HL-60 (cell line): ENCODE measurements at places on chromosomes 13 and 19.
A peak's percentile ranks its signal among the peaks of the same experiment; 100 is the strongest.

GRCh38 chr13:97883396-97883795, 70.1 kb upstream of the IPO5 start:
- no peak for DNase-seq

- DNase-seq, result peak; percentile 50
Measured at GRCh38 chr13:27960362-27961226, 8.5 kb downstream of the CDX2 start.

DNA sequence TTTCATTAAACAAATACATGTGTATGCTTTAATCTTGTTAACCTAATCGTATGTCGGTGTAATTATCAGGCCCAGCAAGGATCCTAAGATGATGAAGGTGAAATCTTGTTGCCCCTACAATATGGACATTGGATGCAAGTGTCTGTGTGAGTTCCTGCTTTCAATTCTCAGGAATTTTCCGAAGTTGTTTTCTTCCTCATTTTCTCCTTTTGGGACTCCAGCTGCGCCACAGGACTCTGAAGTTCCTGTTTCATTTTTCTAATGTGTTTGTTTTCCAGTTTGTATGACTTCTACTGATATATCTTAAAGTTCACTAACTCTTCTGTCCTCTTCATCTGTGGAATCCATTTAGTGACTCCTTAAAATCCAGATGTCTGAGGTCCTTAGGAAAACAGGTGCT, 11.9 kb upstream of the OR7D2 start:
- no peak for DNase-seq

GRCh38 chr13:101398920-101399319, 17.4 kb downstream of the NALCN start:
- DNase-seq, result no peak

- no peak for DNase-seq
Measured at GRCh38 chr13:23963947-23964346, 66.6 kb upstream of the C1QTNF9B start.

DNA sequence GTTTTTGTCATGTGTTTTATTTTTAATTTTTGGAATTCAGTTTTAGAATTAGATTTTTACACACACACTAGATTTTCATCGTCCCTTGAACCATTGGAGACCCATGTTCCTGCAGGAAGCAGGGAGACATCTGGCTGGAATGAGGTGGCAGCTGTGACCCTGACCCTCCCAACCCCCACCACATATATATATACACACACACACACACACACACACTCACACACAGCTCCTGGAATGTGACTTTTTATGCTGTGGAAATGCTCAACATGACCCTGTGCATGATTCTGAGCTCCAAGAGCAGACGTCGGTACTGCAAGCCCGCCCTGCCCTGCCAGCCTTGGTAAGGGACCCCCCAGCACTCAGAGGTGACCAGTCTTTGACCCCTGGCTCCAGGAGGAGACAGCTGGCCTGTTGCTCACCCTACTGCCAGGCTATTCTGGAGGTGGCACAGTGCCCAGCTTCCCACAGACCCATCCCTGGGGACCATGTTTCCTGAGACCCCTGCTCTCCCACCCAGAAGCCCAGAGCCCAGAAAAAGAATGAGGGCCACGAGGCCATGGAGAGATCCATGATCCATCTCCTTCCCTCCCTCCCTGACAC, 103.2 kb upstream of the VSTM2B start:
- no peak for DNase-seq

DNA sequence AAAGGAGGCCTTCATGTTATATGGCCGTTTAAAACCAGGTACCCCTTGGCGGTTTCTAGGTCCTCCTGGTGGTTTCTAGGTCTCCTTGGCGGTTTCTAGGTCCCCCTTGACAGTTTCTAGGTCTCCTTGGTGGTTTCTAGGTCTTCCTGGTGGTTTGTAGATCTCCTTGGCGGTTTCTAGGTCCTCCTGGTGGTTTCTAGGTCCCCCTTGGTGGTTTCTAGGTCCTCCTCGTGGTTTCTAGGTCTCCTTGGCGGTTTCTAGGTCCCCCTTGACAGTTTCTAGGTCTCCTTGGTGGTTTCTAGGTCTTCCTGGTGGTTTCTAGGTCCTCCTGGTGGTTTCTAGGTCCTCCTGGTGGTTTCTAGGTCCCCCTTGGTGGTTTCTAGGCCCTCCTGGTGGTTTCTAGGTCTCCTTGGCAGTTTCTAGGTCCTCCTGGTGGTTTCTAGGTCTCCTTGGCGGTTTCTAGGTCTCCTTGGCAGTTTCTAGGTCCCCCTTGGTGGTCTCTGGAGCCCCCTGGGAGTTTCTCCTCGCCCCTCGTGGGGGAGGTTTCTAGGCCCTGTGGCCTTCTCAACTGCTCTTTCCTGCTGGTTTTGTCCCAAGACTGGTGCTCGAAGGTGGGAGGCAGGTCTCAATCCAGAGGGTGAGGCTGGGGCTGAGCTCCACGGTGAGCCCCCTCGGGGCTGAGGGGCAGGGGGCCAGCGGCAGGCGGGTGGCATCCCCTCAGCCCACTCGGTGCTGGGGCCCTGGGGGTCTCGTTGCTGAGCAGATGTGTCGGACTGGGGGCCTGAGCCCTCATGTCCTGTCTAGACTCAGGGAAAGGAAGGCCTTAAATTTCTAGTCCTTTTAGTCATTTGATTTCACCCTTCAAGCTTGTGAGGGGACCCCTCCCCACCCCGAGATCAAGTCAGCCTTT, 8.0 kb downstream of the HCN2 start:
- DNase-seq, result no peak

GRCh38 chr19:17112700-17113099, 37.1 kb downstream of the MYO9B start:
- no peak for DNase-seq

- DNase-seq, result no peak
Measured at GRCh38 chr13:25292301-25292700, 5.0 kb upstream of the MTMR6 start.
